ENCODE measurements at places on chromosomes 6 and 20.

DNA sequence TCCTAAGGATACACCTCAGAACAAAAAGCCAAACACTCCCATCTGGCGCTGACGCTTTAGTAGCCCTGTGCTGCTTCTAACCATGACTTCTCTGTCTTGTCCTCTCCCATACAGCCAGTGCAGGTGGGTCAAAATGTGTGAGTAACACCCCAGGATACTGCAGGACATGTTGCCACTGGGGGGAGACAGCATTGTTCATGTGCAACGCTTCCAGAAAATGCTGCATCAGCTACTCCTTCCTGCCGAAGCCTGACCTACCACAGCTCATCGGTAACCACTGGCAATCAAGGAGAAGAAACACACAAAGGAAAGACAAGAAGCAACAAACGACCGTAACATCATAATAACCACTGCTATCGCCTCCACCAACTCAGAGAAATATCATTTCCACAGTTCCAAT lies 1.4 kb downstream of the DEFB132 start:
- DNase-seq: no peak

DNA sequence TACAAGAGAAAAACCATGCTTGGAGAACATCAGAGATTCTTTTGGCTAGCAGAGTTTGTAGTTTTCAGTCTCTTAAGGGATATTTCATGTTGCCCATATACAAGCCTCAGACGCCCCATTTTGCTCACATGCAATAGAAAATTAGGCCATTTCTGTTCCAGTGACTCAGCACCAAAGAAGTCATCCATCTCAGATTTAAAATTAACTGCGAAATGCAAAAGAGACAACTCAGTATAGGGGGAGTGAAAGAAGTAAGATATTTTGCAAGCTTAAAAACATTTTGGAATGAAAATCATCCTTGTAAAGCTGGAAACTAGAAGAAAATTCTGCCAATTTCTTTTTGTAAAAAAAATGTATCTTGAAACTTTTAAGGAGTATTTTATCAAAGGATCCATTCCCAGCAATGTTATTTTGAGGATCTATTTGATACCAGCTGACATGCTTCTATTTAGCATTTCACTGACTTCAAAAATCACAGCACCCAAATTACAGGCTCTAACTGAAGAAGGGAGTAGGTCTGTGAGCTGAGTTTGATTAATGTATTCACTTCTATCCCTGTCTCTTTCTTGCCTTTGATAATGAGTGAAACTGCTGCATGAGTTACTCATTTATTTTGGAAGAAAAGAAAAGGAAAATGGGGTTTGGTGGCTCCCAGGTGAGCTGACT lies 223.7 kb upstream of the SULF2 start:
- no peak for DNase-seq

DNA sequence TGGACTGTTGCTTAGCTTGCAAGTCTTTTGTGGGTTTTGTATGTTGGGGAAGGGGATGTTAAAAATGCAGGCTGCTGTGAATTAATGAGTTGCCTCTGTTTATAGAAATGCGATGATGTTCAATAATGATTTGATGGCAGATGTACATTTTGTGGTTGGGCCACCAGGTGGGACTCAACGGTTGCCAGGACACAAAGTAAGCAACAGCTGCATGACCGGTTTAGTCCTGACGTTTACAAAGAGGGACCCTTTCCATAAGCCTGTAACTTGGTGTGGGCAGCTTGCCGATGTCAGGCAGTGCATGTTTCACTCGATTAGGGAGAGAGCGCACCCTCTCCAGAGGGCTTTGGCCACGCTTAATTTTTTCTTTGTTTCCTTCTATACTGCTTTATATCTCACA lies 1.3 kb downstream of the BTBD3 start:
- DNase-seq: no peak

GRCh38 chr6:52522655-52523054 lies 54.2 kb downstream of the TRAM2 start:
- DNase-seq: no peak

GRCh38 chr20:2340823-2341222 lies 39.9 kb upstream of the TGM6 start:
- DNase-seq: no peak

GRCh38 chr20:19260412-19261090 lies 48.1 kb downstream of the SLC24A3 start:
- no peak for DNase-seq

DNA sequence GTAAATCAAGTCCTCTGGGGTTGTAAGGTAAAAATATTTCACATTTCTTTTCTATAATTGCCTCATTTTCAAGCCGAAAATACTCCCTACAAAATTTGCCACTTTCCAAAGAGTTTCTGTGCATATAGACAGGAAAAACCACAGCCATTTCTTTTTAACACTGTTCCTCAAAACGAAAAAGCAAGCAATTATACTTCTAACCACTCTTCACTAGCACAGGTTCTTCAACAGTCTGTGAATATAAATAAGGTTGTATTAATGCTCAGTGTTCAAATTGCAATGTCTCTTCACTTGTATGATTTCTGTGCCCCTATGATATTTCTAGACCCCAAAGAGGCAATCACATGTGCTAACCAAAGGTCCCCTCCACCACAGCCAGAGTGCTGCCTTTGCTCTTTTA lies 206.0 kb downstream of the SIM1 start:
- DNase-seq: no peak

- no peak for DNase-seq
Measured at GRCh38 chr6:113713665-113714064, 143.5 kb upstream of the MARCKS start.
